Neural crest cell (in vitro differentiated cells): ENCODE measurements at places on chromosomes 7 and 10.

- no peak for DNase-seq
Measured at GRCh38 chr7:27967639-27968038, 213.0 kb downstream of the JAZF1 start.

GRCh38 chr7:45656431-45656830 is 82.3 kb downstream of the ADCY1 start:
- no peak for DNase-seq

GRCh38 chr7:101581891-101582290 is 47.2 kb downstream of the MYL10 start:
- DNase-seq: no peak

GRCh38 chr10:60962946-60963345 is 19.0 kb upstream of the RHOBTB1 start:
- no peak for DNase-seq

- DNase-seq: no peak
Measured at GRCh38 chr10:112855134-112855533, 94.9 kb upstream of the TCF7L2 start.

DNA sequence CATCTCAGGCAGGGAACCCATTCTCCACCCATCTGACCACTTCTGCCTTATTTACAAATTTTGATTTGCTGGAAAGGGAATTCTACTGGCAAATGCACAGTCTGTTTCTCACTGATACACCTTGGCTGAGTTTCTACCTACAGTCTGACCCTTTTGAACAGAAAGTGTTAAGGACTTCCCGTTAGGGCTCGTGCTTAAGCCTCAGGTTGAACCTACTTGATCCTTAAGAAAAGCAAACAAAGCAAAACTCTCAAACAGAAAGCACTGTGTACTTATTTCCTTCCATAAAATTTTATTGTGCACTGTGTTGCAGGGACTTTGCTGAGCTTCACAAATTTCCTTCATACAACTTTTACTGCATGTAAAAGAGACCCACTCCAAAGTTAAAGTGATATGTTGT is 367.8 kb downstream of the NRG3 start:
- no peak for DNase-seq

- no peak for DNase-seq
Measured at GRCh38 chr10:17682236-17682946, 38.4 kb downstream of the STAM start.

DNA sequence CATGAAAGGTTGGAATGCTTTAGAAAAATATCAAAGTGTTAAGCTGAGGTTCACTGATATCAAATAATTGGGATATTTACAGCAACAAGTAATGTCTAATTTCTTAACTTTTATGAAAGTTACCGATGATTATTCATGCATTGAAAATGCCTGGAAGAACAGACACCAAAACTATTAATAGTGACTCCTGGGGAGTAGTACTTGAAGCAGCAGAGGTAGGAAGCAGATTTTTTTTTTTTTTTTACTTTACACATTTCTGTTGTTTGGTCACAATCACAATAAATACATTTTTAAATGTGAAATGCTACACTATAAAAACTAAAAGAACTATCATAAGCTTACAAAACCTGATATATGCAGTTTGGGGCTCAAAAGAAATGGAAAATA is 70.5 kb upstream of the FGL2 start:
- DNase-seq: no peak

DNA sequence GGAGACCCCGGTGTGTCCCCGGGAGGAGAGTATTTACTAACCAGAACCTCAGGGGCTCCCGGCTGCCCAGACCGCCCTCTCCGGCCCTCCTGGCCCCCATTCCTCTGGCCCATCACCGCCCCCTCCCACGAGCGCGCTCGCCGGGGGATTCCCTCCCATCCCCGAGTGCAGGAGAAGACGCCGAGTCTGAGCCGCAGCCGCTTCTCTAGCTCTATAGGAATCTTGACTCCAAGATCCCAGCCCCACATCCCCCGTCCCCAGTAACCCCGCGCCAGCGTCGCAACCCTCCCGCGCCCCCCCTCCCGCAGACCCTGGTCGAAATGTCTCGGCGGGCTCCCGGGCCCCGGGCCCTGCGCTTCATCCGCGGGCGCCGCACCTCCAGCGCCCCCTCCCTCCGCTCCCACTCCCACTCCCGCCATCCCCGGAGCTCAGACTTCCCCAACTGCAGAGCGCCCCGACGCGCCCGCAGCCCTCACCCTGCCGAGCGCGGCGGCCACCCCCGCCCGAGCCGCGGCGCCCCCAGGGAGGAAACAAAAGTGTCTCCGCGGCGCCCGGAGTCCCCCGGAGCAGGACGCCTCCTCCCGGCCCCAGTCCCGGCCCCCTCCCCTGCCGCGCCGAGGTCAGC is 541 bp downstream of the ELMO1 start:
- no peak for DNase-seq

DNA sequence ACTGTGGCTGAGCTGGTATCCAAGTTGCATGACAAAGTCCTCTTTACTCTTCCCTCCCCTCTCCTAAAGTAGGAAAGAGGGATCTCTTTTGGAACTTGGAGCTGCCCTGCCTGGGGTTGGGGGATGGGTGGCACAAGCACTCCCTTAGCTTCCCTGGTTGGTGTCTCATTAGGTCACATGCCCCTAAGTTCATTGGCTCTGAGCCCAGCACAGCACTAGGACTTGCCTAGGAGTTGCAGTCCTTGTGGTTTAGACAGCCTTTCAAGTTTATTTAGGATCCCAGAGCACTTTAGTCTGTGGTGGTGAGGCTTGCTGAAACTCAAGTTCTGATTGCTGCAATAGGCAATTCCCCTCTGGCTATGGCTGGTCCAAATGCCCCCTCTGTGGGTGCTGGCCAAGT is 281.4 kb downstream of the NXPH1 start:
- DNase-seq: no peak

DNA sequence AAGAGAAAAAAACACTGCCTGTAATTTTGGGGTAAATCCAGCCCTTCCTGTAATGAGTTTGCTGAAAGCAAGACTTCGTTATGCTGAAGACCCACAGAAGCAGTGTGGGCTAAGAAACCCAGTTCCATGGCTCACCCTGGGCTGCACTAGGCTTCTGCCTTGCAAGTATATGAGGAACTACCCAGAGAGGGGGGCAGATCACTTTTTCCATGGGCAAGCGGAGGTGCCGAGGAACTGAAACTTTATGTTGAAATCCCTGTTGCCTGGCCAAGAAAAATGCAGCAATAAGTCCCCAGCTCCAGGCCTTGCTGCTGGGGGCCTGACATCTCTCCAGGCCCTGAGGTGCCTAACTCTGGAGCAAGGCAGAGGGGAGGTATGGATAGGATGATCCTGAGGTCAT is 8.5 kb downstream of the RASSF4 start:
- DNase-seq: no peak

DNA sequence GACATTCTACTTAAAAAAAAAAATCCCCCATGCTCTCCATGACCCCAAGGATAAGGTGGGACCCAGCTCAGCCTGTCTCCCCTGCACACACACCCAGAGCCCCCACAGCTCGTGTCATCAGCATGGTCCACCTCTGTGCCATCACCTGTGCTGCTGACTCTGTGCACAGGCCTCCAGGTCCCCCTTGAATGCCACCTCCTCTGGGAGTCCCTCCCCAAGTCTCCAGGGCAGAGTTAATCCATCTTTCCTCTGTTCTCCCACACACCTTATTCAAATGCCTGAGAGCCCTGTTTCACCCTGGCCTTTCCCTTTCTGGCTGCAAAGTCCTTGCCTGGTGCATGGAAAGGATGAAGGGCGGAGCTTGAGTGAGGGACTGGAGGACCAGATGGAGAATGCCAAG is 194.1 kb upstream of the LYZL2 start:
- DNase-seq: no peak

GRCh38 chr7:92266415-92267241 is 20.9 kb downstream of the ANKIB1 start:
- no peak for DNase-seq

DNA sequence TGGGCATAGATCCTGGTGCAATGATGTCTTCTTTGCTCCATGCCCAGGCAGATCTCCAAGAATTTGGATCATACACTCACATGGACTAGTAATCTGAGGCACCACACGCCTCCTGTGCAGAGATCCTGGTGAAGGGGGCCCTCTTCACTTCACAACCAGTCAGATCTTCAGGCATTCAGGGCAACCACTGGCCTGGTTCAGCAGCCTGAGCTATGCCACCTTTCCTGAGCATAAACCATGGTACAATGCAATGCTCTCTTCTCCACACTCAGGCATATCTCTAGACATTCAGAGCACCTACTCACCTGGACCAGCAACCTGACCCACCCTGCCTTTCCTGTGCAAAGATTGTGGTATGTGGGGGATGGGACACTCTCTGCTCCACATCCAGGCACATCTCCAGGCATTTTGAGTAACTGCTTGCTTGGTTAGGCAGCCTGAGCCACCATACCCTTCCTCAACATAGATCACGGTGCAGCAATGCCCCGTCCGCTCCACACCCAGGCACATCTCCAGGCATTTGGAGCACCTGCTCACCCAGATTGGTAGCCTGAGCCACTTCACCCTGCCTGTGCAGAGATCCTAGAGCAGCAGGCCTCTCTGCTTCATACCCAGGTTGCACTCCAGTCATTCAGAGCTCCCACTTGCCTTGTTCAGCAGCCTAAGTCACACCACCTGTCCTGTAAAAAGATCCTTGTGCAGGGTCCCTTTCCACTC is 532.2 kb upstream of the STEAP1 start:
- no peak for DNase-seq

DNA sequence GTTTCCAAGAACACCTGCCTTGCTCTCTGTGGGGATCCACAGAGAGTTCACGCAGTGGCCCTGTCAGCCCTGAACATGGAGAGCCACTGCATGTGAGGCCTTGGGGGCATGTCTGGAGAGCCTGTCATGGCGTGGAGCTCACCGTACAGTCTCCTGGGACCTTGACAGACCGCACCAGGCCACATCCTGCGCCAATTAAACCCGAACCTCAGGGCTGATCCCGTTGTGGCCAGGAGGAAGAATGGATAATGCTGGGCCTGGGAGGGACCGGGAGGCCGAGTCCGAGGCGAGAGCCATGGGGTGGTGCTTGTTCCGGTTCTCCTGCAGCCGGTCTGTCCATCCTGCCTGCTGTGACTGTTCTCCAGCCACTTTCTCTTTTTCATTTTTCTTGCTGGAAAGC is 68.7 kb downstream of the DNAJB6 start:
- DNase-seq: no peak

- no peak for DNase-seq
Measured at GRCh38 chr10:43079856-43080255, 3.0 kb downstream of the RET start.

DNA sequence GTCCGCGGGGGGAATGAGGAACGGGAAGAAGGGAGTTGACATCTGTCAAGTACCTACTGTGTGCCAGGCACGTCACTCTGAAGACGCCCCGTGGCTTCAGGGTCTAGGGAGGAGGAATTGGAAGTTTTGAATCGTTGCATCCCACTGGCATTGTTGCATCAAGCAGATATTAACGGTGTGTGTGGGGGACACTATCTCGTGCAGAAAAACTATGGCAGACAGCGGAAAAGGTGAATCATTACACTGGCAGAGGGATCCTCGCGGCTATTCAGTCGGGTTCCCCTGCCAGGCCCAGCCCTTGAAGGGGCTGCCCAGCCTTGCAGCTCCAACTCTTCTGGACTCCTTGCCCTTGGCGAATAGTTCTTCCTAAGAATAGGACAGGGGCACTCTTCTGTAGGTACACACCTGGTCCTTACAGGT is 1.0 kb upstream of the KIAA1549 start:
- no peak for DNase-seq

GRCh38 chr7:52355053-52355452 is 680.4 kb upstream of the POM121L12 start:
- no peak for DNase-seq

DNA sequence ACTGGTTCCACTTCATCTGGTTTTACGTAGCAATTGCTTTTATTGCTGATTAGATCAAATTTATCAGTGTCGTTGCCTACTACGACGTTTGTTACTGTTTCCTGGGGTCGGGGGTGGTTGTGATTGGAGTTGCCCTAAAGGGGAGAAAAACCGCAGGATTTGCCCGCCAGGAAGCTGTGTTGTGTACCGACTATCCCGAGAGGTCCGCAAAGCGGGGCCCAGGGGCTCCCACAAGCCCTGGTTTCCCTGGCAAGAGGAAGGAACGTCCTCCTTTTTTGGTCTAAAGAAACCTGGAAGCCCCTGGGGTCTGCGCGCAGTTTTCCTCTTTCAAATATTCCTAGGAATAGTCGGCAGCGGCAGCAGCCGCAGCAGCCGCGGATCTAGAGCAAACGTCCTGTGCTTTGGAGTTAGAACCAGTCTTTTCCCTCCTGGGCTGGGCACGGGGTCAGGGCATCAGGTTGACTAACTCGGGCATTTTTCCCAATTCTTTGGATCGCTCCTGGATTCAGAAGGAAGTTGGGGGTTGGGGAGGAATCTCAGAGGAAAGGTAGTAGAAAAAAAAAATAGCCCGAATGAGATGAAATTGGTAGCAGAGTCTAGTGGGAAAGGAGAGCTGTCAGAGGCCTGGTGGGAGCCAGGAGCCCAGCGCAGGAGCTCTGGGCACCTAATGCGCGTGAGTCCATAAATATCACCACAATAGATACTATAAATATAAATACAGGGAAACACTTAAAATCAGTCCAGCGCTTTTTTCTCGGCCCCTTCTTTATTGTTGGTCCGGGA is 4.6 kb downstream of the VAX1 start:
- DNase-seq: no peak

DNA sequence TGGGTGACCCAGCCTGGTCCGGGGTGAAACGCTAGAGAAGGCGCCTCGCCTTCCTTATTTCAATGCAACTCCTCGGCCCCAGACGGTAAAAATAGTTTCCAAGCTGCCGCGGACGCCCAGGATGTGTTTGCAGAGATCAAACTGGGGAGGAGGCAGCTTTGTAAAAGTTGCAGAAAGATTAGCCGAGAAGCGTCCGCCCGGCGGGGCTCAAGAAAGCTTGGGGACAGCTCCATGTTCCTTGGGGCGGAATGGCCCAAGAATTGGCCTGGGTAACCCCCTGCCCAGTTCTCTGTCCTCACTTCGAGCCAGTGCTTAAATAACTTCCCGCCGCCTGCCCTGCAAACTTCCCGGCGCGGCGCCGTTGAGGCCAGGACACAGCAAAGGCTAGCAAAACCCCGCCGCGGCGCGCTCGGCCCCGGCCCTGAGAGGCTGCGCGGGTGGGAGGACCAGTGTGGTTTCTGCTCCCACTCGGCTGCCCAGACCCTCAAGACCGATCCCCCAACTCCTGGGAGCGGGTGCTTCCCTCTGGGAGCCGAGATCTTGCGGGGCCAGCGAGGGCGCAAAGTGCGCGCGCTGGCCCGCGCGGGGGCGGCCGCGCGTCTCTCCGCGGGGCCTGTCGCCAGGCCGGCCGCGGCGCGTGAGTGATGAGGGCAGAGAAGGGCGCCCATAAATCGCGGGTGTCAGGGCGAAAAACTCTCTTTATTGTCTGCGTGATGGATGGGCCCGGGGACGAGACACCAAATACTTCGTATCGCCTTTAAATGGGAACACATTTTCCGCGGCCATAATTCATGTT is 6.3 kb upstream of the ZNF503 start:
- peak; percentile 35 for DNase-seq

GRCh38 chr10:129971381-129972144 is 7.5 kb upstream of the EBF3 start:
- DNase-seq: no peak

GRCh38 chr10:67618116-67618515 is 77.9 kb downstream of the CTNNA3 start:
- no peak for DNase-seq
